ENCODE measurements at places on chromosomes 1 and 21.

- no peak for DNase-seq
Measured at GRCh38 chr1:175754921-175755320, 11.5 kb upstream of the TNR start.

DNA sequence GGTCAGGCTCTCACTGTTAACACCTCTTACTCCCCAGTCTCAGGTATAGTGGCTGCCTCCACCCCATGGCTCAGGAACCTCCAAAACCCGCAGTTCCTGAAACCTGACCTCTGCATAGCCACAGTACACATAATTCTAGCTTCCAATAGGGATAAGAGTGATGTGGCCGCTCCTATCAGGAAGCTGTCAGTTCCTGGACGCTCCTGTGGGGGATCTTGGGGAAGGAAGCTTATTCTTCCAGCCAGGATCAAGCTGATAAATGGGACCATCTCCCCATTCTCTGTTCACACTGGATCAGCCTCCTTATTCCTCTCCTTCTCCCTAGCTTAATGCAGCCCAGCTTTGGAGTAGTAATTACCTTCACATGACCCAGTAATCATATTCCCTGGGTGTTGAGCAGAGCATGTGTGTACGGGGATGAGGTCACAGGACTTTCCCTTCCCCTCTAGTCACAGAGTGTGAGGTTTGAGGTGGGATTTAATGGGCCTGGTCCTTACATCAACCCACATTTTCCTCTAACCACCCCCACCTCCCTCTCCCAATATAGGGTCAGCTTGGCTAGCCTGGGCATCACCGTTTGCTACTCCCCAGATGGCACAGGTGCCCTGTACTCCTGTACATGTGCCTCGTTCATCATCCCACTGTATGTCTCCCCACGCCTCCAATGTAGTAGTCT lies 7.0 kb upstream of the POU3F1 start:
- DNase-seq = no peak

- no peak for DNase-seq
Measured at GRCh38 chr1:207470927-207471326, 16.8 kb downstream of the CR2 start.

DNA sequence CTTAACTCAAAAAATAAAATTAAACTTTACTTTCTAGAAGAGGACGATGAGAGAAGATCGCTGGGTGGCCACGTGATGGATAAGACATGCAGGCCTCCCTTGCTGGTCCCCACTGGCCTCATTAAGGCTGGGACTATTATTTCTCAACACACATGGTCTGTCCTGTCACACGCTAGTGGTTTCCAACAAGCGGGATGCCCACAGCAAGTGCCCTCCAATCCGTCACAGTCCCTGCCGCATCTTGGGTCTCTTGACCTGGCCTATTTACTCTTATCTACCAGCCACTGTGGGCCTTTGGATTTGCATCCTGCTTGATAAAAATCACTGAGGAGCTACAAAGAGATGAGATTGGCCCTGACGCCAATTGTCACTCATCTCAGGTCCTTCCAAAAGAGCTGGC lies 30.0 kb downstream of the CAPZB start:
- no peak for DNase-seq

DNA sequence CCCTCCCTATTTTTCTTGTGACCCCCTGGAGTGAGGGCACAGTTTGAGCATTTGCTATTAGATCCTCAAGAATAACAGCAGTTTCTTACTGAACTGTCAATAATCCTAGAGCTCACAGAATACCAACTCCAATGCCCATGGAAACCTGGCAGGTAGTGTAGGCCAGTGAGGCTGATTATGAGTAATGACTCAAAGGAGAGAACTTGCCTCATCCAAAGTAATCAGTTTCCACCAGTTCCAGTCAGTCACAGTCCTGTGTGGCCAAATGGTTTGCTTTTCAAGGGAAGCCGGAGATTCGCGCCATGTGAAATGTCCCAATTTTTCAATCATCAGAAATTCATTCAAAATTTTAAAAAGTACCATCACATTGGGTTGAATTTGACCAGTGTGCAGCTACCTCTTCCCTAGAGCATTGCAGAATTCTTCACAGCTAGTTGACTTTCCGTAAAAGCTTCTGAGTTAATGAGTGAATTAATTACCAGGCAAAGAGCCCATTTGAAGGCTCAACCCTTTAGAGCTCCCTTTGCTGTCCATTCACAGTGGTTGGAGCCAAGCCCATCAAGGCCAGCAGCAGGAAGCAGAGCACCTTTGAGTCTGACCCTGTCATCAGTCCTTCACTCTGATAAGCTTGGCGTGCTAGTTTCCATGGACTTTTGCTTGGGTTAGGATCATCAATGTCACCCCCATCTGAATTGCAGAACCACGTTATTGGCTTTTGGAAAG lies 170.3 kb downstream of the KAZN start:
- no peak for DNase-seq

DNA sequence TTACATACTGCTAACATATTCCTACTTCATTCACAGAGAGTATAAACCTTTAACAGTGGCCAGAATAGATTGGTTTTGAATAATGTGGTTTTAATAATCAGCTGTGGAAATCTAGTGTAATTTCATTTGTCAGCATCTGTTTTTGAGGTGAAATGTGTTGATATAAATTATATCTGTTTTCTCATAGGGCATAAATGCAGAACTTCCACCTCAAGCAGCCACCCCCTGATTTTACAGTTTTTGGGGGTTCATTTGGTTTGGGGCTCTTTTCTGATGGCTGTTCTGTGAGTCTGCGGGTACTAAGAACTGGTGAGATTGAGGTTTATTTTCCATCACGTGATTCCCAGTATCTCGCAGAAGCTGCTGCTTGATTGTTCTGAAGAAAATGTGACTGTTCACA lies 23.2 kb downstream of the EDARADD start:
- DNase-seq = no peak
